ENCODE measurements at places on chromosomes 11 and 22.
A peak's percentile ranks its signal among the peaks of the same experiment; 100 is the strongest.

GRCh38 chr11:69925366-69926196 is 106.4 kb upstream of the FGF3 start:
- no peak for DNase-seq

DNA sequence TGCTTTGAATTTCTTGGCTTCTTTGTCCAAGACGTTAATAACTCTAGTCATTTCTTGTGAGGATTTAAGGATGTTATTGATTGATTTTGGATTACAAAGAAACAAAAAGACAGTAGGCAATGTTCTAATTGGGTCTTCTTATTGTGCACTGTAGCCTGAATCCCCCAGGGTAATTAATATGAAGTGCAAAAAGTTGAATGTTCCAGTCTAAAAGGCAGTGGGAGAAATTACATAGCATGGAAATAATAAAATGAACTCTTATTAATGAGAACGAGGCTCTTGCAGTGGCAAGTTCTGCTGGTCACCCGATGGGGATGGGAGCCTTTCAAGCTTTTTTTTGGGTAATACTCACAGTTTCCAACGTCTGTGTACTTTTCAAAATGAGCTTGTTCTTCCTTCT is 45.6 kb downstream of the UBASH3B start:
- DNase-seq = peak; percentile 49

DNA sequence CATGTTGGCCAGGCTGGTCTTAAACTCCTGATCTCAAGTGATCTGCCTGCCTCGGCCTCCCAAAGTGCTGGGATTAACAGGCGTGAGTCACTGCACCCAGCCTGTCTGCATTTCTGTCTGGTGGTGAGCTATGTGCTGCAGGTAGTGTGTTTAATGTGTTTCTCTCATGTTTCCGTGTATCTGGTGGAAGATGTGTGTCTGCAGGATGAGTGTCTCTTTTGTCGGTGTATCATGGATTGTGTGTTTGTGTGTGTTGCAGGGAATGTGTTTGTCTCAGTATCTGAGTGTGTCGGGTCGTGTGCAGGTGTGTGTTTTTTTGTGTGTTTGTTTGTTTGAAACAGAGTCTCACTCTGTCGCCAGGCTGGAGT is 16.1 kb downstream of the SCARF2 start:
- DNase-seq = no peak

- peak; percentile 93 for DNase-seq
These were observed 4.6 kb upstream of the IL17REL start for GRCh38 chr22:50016988-50017700.

GRCh38 chr11:65182258-65183170 is 786 bp downstream of the CAPN1 start:
- DNase-seq = no peak

DNA sequence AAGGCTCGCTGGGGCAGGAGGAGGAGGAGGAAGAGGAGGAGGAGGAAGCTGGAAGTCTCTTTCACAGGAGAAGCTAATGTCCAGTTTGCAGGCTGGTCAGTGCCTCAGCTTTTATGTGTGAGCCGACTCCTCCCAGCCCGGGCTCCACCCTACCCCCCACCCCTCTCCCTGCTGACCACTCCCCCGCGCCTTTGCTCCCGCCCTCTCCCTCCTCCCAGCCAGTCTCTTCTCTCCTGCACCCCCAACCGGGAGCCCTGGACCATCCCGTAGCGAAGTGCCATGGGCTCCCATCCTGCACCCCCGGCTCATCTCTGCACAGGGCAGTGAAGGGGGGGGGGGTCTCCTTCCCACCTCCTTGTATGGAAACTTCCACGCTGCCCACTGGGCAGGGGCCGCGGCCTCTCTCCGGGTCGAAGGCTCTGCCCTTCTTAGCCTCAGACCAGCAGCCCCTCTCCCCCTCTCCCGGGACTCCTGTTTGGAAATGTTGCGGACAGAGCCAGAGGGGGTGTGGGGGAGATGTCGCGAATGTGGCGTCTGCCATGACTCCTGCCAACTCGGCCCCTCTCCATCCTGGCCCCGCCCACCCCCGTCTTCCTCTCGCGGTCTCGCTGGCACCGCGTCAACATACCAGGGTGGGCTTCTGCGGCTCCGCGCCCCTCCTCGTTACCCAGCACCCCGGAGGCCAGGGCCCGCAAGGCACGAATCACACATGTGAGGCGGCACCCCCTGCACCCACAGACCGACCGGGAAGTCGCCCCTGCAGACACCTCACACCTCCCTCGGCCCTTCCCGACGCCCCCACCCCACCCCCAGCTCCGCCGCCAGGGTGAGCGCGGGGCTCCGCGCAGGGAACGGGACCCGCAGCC is 1.8 kb downstream of the IGF2 start:
- DNase-seq = no peak

GRCh38 chr22:37529652-37530345 is 10.6 kb upstream of the CARD10 start:
- DNase-seq = no peak

- DNase-seq = no peak
These were observed at the start of gene OTOG for GRCh38 chr11:17547051-17547577. Gene OTOG (plus strand): TSS chr11:17547259. CDS start chr11:17547373, 114 bp downstream.

GRCh38 chr11:128692753-128693415 is 988 bp upstream of the FLI1 start:
- peak; percentile 53 for DNase-seq

DNA sequence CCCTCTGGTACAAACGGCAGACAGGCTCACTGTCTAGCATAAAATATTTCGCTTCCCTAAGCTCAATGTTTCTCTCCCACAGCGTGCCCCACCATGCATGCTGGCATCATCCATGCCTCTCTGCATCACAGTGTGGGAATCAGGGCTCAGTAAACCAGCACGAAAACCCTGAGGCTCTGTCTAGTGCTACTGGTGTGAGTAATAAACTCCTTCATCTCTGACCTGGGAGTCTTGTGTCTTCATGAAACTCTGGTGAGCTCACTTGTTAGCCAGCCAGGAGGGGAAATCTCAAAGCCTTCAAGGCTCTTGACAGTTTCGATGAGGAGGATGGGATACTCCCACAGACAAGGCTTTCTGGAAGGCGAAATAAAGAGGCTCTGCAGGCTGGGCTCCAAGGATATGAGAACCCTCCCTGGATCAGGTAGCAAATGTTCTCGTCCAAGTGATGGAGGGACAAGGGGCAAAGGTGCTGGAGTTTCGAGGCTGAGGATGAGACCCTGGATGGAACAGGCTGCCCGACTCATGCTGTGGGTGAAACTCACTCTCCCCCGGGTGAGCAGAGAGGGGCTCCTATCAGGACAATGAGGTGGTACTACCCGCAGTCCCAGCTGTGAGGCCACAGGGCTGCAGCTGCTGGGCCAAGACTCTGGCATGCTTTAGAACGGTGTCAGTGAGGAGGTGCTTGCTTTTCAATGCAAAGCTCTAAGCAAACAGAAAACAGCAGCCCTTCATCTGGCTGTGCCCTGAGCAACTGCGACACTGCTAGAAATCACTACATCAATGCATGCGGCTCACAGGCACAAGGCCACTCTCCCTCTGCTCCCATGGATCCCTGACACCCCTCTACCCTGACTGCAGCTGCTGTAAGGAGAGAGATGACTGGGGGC is 69.3 kb downstream of the SHANK2 start:
- no peak for DNase-seq

DNA sequence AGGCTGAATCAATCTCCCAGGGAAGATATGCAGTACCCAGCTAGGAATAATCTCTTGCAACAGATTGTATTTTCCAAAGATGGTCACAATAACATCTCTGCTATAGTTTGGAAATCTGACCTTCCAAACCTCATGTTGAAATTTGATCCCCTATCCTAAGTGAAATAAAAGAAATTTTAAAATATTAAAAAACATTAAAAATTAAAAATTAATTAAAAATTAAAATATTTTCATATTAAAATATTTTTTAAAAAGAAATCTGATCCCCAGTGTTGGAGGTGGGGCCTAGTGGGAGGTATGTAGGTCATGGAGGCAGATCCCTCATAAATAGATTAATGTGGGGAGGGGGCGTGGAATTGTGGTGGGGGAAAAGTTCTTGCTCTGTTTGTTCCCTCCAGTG is 79.7 kb downstream of the FAM168A start:
- no peak for DNase-seq

- no peak for DNase-seq
These were observed 10.9 kb downstream of the MRGPRF start for GRCh38 chr11:69002110-69002569.

GRCh38 chr11:24642648-24643047 is 145.8 kb downstream of the LUZP2 start:
- DNase-seq = no peak

- no peak for DNase-seq
These were observed 1.7 kb downstream of the SHANK2 start for GRCh38 chr11:71250523-71251150.

GRCh38 chr11:11243590-11244469 is 109.2 kb downstream of the CSNK2A3 start:
- peak; percentile 30 for DNase-seq

DNA sequence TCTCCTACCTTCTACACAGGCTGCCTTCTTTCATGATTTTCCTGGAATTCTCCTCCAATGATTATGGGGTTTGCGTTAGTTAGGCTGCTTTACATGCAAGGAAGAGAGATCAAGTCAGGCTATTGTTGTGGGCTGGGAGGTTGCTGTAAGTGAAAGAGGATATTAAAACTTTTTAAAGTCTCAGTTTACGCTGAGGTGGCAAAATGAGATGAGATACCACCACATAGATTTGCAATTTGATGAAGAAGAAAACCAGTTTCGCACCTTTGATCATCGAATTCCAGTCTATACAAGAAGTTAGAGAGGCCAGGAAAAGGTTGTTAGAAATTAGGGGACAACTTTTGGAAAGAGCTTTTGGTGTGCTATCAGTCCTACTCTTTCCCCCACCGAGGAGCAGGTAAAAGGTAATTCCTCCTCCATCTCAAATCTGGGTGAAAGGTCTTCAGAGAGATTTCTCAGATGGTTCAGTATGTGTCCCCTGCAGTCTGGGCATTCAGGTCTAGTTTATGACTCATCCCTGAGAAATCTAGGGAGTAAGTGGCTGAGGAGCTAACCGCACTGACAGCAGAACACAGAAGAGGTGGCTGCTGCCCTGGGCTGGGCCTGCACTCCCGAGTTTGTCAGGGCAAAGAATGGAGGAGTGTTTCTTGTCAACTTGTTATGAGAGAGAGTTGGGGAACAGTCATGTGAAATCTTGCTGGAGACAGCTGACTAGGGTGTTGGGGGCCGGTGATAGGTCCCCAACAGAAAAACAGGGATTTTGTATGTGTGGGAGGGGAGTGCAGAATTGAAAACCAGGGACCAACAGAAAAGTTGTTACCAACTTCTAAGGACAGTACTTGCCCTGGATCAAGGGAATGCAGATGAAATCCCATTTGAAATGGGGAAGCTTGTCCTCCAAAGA is 34.7 kb downstream of the CCDC83 start:
- DNase-seq = no peak

DNA sequence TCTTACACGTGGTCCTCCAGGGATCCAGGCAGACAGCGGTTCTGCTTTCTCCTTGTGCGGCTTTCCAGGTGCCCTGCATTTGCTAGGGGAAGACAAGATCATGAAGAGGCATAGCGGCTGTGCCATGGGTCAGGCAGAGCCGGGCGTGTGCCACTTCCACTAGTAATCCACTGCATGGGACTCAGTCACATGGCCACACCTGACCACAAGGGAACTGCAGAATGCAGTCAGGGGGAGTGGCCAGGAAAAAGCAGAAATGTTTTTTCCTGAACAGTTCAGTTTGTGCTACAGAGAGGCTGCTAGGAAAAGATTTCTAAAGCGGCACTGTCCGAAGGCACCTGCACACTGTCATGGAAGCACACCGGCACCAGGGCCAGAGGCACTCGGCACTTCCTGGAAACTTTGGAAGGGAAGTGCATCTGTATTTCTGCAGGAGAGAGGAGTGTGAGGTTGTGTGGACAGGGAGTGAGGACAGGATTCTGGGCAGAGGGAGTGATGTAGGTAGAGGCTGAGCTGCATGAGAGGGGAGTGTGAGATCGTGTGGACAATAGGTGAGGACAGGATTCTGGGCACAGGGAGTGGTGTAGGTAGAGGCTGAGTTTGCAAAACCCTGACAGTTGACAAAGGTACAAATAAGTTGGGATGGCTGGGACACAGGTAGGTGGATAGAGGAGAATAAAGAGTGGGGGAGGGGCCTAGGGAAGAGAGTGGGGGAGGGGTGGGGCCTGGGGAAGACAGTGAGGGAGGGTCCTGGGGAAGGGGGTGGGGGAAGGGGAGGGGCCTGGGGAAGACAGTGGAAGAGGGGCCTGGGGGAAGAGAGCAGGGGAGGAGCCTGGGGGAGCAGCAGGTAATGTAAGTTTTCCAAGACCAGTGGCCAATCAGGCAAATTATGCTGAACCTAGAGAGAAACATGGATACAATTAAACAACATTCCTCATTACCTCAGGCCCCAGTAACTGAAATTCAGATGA is 1436.3 kb downstream of the TBC1D22A start:
- no peak for DNase-seq

DNA sequence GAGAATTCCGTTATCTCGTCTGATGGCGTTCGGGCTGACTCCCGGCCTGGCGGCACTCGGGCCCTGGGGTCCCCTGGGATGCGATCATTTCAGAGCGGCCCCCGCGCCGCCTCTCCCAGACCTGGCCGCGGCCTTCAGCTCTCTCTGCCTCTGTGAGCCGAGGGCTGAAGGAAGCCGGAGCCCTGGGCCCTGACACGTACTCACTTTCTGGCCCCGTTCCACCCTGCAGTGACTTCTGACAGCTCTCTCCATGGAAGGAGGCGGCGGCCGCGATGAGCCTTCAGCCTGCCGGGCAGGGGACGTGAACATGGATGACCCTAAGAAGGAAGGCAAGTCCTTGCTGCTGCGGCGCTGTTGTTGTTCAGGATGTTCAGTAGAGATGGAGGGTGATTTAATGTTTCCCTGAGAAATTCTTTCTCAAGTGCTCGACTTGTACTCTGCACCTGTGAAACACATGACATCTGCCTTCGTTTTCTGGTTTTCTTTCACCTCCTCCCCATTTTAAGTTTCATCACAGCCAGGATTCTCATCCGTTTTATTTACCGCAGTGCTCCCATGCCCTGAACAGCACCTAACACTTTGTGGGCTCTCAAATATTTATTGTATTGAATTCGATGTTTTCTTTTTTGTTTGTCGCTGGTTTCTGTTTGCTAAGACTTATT is 612 bp downstream of the GTSE1 start:
- peak; percentile 33 for DNase-seq

- DNase-seq = no peak
These were observed 7.1 kb downstream of the INPPL1 start for GRCh38 chr11:72231396-72232259.

GRCh38 chr22:48171271-48171691 is 1408.8 kb downstream of the TBC1D22A start:
- DNase-seq = no peak

Data from stimulated activated naive CD8-positive, alpha-beta T cell treated with anti-CD3 and anti-CD28 coated beads, Interleukin-15, Interleukin-2, amounts not matched to agents 100 U/mL and 50 U/mL, for 24 hours (primary cell).